Parietal lobe (tissue), 2 donors: ENCODE measurements at places on chromosomes 6 and 20. TPM values are rescaled to one million over a fixed set of nuclear protein-coding genes. Genes with fewer than 3 reads are reported as not detected.

Gene BMP5
- total RNA-seq = 0.94 TPM

Gene PRSS16
- 0.31 TPM for total RNA-seq

Gene UFL1
- 18.8 TPM for total RNA-seq

Gene ABHD16B
- not detected for total RNA-seq

Gene TNFRSF6B
- 1.3 TPM for total RNA-seq

Gene EEF1A2
- total RNA-seq = 281 TPM

Gene BFSP1
- total RNA-seq = 0.31 TPM

Gene RNF144B
- 1.9 TPM for total RNA-seq

Gene FOXC1
- 2.2 TPM for total RNA-seq

Gene LY6G6F
- total RNA-seq = not detected

Gene RBL1
- total RNA-seq = 25.0 TPM

Gene TRIM10
- total RNA-seq = 0.31 TPM
